Sciatic nerve (tissue), 2 donors: ENCODE measurements at places on chromosomes 12 and 14.
A peak's percentile ranks its signal among the peaks of the same experiment; 100 is the strongest.

DNA sequence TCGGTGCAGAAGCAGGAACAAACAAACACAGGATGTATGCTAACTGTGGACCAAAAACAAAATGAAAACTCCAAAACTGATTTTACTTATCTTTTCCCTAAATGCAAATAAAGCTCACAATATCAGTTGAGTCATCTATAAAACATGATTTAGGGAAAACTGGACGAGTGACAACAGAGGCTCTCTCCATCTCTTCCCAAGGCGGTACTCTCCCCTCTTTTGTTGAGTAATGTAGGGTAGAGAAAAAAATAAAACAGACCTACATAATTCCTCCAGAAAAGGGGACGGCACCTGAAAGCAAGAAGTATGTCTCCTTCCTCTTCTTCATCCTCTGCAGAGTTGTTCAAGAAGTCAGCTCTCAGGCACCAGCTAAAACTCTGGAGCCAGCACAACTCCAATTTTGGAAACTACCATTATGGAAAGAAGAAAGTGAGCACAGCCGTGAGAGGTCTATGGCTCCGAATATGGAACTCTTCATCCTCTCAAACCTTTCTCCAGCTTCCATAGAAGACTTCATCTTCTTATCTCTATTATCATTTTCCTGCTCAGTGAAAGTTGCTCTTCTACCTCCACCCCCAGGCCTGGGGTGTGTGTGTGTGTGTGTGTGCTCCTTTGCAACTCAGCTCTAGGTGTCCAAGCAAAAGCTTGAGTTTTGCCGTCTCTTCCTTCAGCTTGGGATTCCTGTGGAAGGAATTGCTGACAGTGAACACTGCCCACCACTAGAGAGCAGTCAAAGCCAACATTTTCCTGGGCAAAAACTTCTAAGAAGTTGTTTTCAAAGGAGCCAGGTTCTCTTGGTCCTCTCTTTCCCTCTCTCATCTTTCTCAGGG, 155.4 kb downstream of the DIO2 start:
- peak; percentile 60 for DNase-seq

- no peak for DNase-seq
Measured at GRCh38 chr14:77812028-77812427, 12.1 kb downstream of the ADCK1 start.

- DNase-seq = no peak
Measured at GRCh38 chr12:90987520-90987919, 17.3 kb downstream of the EPYC start.

DNA sequence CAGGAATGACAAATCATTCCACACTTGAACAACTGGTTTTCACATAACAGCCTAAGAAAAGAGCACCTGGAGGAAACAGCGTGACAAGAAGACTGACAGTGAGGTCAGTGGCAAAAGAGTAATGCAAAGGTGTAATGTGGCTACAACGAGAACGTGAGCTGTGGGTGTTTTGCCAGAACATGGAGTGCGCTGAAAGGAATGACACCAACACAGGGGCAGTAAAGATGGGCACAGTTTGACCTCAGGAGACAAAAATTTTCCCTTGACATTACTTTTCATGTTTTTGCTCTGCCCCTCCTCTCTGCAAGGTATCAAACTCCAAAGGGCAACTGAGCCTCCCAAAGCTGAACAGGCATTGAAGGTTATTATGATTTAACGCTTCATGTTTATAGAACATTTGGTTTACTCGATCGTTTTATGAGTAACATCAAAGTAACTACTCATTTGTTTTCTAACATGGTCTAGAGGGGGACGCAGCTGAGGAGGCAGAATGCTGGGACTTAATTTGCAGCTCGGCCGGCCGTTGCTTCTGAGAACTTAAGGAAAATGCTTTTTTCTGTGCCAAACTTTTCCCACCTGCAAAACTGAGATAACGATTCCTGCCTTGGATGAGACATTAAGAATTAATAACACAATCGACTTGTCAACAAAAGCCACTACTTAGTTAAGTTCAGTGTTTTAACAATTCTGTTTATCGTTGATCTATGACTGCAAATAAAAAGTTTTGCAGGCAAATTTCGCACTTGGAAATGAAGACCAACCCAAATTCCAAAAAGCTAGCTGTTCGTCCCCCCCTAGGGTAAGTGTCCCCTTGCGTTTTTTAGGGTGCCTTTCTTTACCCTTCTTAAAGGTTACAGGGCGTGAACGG, 954 bp downstream of the HAUS4 start:
- no peak for DNase-seq

GRCh38 chr12:43159506-43159905, 392.5 kb downstream of the ADAMTS20 start:
- no peak for DNase-seq

DNA sequence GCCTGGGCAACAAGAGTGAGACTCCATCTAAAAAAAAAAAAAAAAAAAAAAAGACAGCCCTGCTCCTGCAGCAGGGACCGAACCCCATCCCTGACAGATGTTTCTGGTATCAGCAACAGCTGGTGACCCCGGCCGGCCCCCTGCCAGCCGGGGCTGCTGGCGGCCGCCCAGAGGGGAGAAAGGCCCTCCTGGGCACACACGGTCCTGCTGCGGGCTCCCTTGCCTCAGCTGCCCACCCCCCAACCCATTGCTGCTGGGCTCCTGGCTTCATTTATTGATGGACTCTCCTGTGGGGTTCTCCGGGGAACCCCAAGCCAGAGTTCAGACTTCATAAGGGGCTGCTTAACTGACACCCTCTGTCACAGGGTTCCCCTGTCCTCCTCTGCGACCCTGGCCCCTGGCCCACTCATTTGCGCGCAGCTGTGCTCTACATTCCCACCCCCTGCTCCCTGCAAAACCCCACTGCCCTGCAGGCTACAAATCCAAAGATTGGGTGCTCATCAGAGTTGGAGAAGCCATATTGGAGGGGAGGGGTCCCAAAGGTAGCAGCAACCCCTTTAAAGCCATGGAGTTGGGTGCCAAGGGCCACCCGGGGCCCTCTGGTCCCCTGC, 103.6 kb upstream of the RTL1 start:
- peak; percentile 40 for DNase-seq

GRCh38 chr14:87044807-87045206, 948.2 kb downstream of the GALC start:
- DNase-seq = no peak

DNA sequence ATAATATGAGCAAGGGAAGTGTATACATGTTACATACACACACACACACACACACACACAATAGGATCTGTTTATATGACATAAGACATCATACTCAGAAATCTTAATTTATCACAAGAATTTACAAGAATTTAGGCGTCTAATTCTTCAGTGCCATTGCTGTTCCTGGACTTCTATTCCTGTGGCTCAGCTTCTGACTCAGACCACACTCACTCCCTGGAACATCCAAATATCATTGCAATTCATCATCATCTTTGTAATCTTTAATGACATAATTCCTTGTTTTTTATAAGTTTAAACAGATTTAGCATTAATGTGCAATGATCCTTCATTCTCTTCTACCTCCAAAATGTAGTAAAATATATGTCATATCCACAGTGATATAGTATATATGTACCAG, 544.2 kb downstream of the FOXG1 start:
- DNase-seq = no peak

DNA sequence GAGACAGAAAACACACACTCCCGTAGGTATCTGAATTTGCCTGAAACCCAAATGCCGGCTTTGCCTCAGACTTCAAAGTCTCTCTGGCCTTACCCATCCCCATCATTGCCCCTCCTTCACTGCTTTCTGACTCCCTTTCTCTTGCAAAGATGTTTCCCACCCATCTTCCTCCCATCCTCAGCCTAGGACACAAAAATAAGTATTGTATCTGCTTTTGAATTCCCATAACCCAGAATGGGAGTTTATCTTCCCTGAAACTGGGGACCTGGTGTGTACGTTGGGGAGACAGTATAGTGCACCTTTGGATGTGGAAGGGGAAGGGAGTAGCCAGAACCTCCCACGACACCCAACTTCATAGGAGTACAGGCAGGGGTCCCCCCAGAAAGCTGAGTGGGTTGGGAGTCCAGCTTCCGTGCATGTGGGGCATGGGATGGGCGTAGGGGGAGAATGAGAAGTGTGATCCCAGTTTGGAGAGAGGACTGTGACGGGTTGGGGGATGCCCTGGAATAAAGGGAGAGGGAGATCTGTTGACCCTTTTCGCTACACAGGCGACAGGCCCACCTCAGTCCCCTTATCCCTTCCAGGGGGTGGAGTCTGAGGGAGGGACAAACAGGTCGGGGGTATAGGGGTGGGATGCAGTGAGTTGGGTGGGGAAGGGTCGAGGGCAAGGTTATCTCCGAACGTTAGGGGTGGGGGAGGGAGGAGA, 488 bp upstream of the KIF5A start:
- DNase-seq = no peak

- no peak for DNase-seq
Measured at GRCh38 chr12:12511895-12512711, 50.6 kb downstream of the DUSP16 start.

DNA sequence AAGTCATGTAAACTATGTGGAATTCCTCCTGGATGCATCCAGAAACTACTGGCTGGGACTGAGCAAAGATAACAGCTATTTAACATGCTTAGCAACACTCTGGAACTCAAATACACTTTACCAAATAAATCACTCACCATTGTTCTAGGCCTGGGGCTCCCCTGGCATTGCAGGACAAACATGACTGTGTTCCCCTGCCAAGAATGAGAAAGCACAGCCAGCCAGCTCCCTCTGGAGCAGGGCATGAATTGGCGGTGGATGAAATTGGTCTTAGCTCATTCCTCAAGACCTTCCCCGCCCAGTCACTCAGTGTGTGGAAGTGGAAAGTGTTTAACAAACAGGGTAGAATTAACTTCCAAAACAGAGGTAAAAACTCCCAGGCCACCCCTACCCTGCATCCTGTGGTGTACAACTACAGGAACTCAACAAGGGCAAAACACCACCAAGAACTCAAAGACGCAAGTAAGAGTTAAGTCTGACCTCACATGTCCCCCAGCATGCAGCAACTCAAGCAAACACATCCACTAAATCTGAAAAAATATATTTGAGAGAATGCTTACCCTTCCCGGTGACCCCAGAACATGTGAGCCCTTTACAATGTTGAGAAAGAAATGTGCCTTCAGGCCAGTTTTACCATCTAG, 58.4 kb upstream of the BDKRB2 start:
- DNase-seq = no peak

GRCh38 chr14:71730471-71730870, 201.8 kb upstream of the RGS6 start:
- DNase-seq = no peak

DNA sequence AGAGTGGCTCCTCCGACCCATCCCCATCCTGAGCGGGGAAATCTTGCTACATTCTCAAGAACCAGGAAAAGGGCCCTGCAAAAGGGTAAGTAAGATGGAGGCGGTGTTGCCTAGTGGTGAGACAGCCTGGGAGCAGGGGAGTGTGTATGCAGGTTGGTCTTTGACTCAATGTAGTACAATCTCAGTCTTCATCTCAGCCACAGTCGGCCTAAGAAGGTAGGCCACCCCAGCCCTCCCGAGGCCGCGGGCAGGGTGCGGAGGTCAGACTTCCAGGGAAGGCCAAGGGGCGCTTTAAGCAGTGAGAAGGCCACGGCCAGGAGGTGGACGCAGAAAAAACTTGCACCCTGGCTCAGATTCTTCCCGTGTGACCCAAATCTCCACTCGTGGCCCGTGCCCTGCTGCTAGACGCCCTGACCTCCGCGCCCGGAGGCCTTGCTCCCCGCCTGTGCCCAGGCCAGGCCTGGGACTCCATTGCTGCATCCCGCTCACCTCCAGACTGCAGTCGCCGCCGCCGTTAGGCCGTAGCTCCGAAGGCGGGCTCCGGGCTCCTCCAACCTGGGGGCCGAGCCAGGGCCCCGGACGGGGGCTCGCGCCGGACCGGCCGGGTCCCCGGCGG, 435 bp downstream of the FOXM1 start:
- no peak for DNase-seq

DNA sequence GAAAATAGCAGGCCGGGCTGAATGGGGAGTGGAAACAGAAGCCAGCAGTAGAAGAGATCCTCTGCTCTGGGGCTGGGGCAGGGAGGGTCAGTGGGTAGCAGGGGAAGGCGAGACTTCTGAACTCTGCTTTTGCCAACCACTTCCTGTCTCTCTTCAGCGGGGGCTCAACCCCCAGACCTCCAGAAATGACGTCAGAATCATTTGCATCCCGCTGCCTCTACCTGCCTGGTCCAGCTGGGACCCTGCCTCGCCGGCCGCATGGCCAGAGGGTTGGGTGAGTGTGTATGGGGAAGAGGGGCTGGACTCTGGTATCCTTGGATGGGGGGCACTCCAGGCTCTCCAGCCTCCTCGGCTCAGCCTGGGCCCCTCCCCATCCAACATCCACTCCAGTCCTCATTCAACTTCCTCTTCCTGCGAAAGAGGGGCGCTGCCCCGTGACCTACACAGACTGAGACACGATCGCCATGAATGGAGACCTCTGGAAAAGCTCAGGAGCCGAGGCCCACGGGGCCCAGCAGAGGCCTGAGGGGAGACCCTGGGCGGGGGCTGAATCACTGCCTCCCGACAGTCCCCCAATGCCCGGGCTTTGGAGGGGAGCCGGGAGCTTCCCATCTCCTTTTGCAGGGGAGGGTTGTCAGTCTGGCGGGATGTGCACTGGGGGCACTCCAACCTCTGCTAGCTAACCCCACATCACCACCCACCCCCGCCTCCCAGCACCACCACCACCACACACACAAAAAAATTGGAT, 458 bp upstream of the HOXC4 start:
- no peak for DNase-seq
